ENCODE measurements at places on chromosomes 5 and 9.
A peak's percentile ranks its signal among the peaks of the same experiment; 100 is the strongest.

GRCh38 chr9:2859776-2860379, 16.0 kb upstream of the PUM3 start:
- peak; percentile 67 for DNase-seq

DNA sequence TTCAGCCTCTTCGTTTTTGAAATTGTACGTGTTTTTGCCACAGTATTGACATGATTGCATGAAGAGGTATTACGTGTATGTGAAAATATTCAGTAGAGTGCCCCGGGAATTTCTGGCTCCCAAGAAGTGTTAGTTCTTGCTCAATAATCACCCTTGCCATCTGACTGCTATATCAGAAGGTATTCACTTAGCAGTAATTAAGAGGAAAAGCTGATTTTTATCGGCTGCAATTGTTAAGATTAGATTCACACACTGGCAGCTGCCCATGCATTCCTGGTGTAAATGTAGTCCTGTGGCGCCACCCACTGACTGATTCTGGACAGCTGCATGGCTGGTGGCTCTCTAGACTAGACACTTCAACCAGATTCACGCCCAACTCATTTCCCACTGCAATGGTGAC, 440.1 kb upstream of the ADAMTS16 start:
- DNase-seq = peak; percentile 4

- peak; percentile 8 for DNase-seq
These were observed 39.0 kb upstream of the OSMR start for GRCh38 chr5:38806775-38807258.

DNA sequence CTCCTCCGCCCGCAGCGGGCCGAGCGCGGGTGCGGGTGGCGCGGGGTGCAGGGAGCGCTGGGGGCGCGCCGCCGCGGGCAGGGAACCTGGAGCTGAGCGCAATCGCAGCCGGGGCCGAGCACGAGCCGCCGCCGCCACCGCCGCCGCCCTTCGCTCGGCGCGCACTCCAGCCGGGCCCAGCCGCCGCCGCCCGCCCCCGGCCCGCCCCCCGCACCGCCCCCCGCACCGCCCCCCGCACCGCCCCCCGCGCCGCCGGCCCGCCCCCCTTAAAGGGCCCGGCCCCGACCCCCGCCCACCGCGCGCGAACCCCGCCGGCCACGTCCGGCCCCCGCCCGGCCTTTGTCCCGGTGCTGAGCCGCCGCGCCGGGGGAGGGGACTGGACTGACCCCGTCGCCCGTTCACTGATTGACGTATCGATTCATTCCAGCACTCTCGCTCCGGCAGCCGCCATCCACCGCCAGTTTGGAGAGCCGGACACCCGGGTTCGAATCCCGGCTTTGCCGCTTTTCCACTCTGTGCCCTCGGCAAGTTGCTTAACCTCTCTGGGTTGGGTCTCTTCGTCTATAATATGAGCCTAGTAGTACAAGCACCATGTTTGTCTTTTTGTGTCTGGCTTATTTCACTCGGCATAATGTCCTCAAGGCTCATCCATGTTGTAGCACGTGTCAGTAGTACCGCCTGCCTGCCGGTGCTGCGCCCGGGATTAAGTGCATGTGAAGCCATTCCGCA, at the start of gene SH3PXD2B:
SH3PXD2B (minus strand) TSS at position 168 of the 729 bp plus-strand sequence. CDS start 173 bp downstream, outside the sequence.
- peak; percentile 49 for DNase-seq

DNA sequence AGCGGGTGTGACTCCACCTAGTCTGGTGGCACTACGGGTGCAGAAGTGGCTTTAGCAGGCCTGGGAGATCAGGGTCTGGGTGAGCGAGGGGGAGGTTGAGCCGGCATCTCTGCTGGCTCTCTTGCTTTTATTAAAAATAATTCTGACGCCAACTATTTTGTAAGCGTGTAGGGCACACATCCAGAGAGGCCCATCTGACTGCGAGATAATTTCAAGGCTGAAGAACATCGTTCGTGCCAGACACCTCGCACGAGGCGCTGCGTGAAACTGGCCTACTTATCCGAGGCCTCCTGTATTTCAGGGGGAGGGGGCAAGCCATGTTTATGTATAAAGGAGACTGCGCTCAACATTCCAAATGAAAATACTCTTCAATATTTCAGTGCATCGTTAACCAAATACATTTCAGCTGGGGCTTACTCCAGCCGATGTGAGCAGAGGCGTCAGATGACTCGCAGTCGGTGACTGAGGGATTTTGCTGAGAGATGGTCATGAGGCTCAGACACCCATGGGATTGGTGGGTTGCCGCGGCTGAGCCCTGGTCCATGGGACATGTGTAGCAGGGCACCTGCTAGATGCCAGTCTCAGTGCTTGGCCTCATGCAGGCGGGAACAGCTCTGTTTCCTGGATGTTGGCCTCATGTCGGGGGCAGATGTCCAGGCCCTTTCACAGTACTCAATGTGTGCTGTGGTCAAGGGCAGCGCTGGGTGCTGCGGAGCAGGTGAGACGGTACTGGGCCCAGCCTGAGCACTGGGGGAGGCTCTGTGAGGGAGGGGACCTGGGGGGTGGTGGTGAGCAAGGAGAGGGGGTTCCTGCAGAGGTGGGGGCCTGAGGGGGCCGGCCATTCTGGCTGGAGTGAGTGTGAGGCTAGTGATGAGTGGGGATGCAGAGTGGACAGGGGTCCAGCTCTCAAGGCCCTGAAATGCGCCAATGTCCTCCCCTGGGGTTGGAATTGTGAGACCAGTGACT, 201.5 kb downstream of the DAB2IP start:
- DNase-seq = no peak

GRCh38 chr5:176859916-176860315, 39.2 kb downstream of the HK3 start:
- DNase-seq = no peak

GRCh38 chr5:133273661-133274596, 222.1 kb downstream of the HSPA4 start:
- no peak for DNase-seq

- no peak for DNase-seq
These were observed 1.6 kb downstream of the HINT1 start for GRCh38 chr5:131163276-131164119.

- no peak for DNase-seq
These were observed 60.3 kb downstream of the GCNT1 start for GRCh38 chr9:76519075-76519835.

DNA sequence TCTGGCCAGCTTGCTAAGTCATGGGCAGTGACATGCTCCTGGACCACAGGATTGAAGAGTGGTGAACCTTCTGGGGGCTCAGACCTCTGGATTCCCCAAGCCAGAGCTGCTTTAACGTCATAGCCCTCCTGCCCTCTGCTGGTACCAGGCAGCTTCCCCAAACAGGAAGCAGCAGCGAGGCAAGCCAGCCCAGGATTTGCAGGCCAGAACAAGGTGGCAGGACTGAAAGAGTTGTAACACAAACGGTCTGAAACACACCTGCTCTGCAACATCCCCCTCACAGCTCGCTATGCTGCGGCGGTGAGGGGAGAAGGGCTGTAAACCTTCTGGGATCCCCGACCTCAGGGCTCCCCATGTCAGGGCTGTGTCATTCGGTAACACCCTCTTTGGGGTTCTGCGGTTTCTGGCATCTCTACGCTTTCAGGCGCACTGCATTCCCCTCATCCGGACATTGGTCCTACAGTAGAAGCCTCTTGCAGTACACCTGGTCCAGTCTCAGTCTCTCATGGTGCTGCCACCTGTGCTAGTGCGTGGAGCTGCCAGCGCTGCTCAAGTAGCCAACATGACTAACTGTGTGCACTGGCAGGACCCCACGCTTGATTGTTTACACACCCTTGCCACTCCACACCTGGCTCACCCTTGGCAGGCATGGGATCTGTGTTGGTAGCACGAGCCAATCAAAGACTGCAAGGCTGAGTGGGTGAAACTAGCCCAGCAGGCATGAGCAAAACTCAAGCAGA, 893.3 kb downstream of the PTPRD start:
- no peak for DNase-seq

- DNase-seq = no peak
These were observed 72.1 kb upstream of the DNAH5 start for GRCh38 chr5:14016549-14016948.

DNA sequence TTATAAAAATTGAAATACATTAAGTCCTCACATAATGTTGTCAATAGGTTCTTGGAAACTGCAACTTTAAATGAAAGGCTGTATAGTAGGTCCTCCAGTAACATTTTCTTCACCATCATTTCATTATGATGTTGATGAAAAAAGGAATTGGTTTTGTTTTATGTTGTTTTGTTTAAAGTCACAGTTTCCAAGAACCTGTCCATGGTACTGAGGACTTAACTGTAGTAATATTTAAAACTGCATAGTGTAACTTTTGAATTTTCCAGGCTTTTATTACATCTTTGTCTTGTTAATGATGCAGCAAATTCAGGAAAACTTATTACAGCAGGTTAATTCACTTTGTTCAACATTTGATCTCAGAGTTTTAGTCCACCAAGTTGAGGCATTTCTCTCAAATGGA, 11.6 kb downstream of the SECISBP2 start:
- no peak for DNase-seq

Data from activated CD4-positive, alpha-beta T cell treated with anti-CD3 and anti-CD28 coated beads, Interleukin-2, amount 50 U/mL, for 48 hours (primary cell).